Activated CD4-positive, alpha-beta T cell treated with anti-CD3 and anti-CD28 coated beads for 36 hours (primary cell): ENCODE measurements at places on chromosomes 2 and 18.

DNA sequence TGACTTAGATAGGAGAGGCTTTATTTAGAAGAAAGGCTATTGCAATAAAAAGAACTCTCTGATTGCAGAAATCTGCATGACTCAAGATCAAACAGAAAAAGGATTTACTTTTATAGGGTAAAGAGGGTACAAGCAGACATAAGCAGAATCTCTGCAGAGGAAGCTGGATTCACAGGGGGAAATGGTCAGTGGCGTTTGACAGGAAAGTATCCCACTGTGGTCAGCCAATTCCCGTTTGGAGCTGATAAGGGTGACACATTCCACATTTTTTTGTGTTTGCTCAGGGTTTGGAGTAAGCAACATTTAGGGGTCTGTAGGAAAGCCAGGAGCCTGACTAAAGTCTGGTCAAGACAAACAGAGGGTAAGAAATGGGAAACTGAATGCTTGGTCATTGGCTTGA, 23.9 kb upstream of the SCYGR5 start:
- no peak for DNase-seq

DNA sequence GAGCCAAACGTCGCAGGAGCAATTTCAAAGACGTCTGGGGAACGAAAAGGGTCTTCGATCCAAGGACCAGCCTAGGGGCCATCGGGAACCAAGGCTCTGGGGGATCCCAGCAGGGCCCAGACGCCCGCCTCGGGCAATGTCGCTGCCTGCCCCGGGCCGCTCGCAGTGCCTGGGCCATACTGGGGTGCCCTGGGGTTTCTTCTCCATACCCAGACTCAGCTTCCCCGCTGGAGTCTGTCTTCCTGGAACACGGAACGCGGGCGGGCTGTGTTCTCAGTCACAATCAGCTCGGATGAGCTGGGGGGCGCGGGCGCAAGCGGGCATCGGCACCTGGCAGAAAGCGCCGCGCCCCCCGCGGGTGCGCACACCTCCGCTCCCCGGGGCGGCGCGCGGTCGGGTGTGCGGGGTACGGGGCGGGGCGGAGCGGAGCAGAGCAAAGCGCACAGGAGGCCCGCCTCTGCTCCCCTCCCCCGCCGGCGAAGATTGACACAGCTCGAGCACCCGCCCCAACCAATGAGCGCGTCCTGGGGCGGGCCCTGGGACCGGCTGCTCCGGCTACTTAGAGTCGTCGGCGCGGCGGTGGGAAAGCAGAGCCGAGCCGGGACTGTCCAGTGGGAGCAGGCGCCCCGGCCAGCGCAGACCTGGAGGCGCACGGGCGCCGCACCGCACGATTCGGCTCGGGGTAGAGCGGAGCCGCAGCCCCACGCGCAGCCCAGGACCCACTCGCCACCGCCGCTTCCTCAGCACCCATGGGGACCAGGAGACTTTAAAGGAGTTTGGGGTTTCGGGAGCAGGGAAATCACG, at the start of gene LRATD1:
Gene LRATD1 (plus strand): TSS at position 585 of the 804 bp plus-strand sequence. CDS start 1,263 bp downstream, outside the sequence.
- DNase-seq: peak; percentile 27

GRCh38 chr2:168642873-168643272, 159.6 kb upstream of the NOSTRIN start:
- DNase-seq: no peak

GRCh38 chr18:69432847-69433246, 32.2 kb downstream of the DOK6 start:
- no peak for DNase-seq

DNA sequence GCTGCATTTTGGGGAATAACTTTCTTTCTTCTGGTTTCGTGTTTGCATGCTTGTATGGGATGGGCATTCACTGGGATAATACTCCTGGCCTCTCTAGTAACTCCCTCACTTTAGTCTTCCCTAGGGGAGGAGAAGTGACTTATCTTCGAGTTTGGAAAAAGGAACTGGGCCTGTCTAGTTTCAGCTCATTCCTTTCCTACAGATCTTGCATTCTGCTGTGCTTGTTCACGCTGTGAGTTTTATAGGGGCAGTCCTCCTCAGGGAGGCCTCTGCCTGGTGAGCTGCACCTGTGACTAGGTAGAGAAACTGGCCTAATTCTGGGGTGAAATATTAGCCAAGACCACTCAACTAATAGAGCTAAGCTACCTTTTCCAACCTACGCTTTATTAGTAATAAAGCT, 50.9 kb downstream of the PHLPP1 start:
- no peak for DNase-seq

- peak; percentile 62 for DNase-seq
Measured at GRCh38 chr2:168194784-168195522, 52.4 kb downstream of the STK39 start.

GRCh38 chr2:240875228-240876034, 6.8 kb downstream of the AGXT start:
- no peak for DNase-seq

GRCh38 chr18:56479841-56480240, 158.6 kb downstream of the TXNL1 start:
- DNase-seq: no peak

GRCh38 chr18:13878857-13879256, 36.5 kb downstream of the MC2R start:
- DNase-seq: no peak

- no peak for DNase-seq
Measured at GRCh38 chr2:240449764-240450531, 14.5 kb downstream of the GPC1 start.

DNA sequence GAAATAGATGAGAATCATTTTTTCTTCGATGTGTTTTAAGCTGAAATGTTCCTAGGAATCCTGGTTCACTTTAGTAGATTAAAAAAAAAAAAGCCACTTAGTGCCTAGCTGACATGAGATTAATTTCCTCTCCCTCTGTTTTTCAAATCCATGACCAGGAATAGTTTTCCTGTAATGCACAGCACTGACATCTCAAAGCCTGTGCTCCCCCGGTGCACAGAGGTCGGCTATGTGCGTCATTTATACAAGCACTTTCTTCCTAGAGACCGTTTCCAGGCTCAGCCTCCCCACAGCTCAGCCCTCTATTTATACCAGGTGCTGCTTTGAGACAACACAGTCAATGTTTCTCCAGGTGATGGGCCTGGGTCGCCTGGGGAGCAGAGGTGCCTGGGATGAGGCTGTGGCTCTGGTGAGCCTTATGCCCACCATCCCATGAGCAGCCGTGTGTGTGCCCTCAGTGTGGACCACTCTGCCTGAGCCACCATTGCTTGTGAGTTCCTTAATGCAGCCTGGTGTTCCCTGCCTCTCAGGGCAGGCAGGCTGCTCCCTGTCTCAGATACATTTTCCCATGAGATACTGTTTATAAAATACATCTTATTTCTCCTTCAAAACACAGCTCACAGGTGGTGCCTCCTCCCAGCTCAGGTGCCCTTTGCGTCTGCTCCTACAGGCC, 515.7 kb upstream of the HS6ST1 start:
- DNase-seq: no peak

DNA sequence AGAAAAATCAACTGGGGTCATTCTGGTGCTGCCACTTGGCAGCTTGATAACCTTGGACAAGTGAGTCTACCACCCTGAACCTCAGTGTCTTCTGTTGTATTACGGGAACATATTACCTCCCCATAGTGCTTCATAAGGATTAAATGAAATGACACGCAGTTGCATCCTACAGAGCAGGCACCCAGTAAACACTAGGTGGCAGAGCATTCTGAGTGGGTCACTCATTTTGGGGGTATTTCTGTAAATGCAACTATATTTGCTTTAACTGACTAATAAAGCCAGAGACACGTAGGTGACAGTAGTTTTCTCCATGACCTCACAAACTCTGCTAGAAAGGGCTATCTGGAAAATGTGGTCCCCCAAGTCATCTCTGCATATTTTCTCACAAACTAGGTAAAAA, 4.7 kb downstream of the CD226 start:
- peak; percentile 44 for DNase-seq

GRCh38 chr2:191434072-191434471, 188.9 kb downstream of the MYO1B start:
- DNase-seq: no peak

DNA sequence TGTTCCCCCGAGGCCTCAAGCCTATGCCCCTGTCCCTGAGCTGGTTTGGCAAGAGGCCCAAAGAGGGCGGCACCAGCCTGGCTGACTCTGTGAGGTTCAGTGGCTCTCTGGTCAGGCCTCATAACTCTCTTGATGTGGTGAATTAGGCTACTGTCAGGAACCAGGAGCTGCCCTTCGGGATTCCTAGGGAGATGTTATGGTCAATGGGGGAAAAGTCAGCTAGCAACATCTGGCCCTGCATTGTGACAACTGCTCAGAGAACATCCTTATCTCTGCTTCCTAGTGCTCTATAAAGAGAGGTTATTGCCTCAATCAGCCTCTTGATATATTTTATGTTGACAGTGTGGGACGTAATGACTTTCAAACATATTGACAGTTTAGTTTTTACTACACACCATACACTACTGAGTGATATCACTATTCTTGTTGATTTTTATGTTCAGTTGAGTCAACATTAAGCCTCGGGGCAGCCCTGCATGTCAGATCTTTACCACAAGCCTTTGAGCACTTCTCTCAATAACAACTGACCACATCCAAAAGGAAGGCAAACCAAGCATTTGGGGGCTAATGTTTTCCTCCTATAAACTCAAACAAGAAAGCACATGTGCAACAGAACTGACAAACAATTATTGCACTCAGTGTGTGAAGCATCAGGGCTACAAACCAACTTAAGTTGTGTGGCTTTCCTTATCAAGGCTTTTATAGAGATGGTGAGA, 448.3 kb upstream of the SLC14A2 start:
- DNase-seq: no peak

DNA sequence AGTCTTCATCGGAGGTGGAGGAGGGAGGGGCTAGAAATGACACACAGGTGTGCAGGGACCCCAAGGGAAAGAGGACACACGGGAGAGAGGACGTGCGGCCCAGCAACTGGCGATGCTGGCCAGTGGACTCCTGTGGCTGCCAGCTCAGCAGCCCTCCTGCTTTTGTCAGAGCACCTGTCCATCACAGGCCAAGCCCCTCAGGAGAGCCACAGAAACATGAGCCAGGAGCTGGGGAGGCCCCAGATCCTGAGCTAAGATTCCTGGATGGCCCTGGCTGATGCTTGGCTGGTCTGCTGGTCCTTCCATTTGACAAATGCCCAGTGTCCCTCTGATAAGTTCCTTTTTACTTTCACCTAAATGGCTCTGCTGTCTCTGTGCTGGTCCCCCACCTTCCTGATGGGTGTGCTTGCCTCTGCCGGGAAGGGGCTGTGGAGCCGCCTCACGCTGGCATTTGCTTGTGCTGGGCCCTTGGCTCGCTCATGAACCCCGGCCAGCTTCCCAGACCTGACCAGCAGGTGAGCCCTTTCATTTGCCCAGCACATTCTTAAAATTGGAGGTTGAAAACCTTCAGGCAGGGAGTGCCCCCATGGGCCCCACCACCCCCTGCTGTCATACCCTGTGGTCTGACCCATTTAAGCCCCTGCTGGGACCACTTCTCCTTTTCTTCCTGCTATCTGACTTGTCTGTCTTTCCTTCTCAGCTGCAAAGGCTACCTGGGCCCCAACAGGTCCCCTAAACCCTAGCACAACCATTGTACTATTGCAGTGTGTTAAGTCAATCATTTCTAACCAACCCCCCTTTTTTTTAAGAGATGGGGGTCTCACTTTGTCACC, 37.3 kb downstream of the CYP27C1 start:
- no peak for DNase-seq

GRCh38 chr18:3051718-3052410, 38.9 kb upstream of the LPIN2 start:
- no peak for DNase-seq

DNA sequence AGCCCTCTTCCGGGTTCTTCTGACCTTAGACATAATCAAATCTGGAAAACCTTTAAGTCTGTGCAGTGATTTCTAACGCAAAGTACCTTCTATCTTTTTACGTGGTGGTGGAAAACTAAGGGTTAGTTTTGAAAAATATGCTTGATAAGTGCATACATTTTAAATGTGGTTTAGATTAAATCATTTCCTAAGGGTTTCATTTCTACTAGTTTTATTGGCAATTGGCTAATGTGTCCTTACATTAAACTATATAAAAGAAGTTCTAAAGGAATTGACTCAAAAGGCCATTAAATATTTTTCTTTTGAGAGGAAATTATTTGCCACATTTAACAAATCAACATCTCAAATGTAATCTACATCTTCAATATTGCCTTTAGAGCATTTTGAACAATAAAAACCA, 268.3 kb upstream of the THUMPD2 start:
- no peak for DNase-seq
